PC-9 (cell line): ENCODE measurements at places on chromosomes 5 and 9.

- DNase-seq = no peak
Measured at GRCh38 chr5:77599679-77600078, 38.8 kb downstream of the OTP start.

DNA sequence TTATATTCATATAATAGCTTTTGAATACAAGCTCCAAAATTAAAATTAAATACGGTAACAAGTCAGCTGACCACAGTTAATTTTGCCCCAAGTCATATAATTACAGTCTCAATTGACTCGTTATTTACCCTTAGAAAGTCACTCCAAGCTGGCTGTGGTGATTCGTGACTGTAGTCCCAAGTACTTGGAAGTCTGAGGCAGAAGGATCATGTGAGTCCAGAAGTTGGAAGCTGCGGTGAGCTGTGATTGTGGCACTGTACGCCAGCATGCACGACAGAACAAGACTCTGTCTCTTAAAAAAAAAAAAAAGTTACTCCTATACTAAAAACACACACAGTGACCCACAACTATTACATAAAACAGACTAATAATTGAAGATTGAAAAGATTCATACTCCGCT is 31.6 kb upstream of the DTWD2 start:
- no peak for DNase-seq

GRCh38 chr9:70133253-70134208 is 89.9 kb downstream of the MAMDC2 start:
- DNase-seq = no peak

GRCh38 chr5:61313960-61314681 is 17.9 kb upstream of the ZSWIM6 start:
- peak; percentile 80 for DNase-seq

GRCh38 chr5:105868038-105868780 is 1802.5 kb downstream of the EFNA5 start:
- DNase-seq = no peak

- no peak for DNase-seq
Measured at GRCh38 chr9:128901379-128901778, 19.4 kb upstream of the PHYHD1 start.

DNA sequence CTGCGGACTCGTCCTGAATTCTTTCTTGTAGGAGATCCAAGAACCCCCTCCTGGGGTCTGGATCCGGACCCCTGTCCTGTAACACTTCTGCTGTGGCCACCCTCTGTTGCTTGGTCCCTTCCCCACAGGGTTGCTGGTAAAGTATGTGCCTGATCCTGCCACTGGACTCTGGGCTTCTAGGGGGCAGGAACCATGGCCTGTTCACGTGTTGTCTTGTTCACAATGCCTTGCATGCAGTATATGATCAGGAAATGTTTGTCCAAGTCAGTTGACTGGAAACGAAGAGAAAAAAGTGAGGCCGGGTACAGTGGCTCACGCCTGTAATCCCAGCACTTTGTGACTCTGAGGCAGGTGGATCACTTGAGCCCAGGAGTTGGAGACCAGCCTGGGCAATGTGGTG is 139.3 kb upstream of the ALDH1B1 start:
- DNase-seq = no peak

DNA sequence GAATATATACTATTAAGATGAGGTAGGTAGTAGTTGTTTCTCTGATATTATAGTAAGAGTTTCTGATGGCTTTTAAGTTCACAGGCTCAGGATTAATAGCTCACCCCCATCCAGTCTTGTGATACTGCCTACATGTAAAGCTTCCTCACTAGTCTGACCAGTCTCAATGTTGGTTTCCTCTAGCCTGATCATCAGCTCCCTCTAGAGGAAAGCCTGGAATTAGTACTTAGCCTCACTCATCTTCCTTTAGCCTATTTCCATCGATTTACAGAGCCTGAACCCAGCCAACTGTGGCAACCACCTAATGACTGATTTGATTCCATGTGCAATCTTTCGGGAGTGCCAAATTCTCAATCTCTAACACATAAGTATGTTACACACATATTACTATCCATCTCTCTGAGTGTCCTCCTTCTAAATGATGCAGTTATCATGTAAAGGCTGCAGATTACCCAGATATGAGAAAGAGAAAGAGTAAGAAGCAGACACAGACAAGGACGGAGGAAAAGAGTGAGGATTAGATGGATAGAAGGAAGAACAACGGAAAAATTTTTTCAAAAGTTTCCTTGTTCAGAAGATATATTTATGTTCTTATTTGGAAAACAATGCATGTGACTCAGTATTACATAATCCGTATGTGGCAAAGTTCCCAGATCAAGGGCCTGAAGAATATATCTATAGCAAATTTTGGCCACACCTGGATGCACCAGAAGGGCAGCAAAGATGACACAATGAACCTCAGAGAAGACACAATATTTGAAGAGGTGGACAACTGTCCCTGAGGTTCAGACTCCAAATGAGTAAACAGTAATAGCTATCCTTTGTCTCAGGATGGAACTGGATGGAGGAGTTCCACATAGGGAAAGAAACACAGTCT is 333.7 kb downstream of the ELAVL2 start:
- DNase-seq = peak; percentile 41

- no peak for DNase-seq
Measured at GRCh38 chr5:80860924-80861613, 99.1 kb upstream of the RASGRF2 start.

DNA sequence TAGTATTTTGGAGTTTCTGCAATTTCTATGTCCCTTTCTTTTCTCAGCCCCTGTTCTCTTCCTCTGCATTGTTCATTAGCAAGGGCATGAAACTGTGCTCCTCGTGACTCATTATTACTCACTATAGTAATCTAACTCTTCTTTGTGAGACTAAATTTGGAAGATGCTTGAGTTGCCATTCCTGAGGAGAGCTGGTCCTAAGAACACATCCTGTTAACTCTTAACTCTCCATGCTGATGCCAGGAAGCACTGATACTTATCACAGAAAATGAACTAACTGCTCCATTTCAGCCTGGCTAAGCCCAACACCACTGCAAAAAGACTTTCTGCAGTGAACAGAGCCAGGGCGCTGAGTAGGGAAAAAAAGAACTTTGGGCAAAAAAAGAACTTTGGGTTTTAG is 10.6 kb upstream of the CSNK1A1 start:
- peak; percentile 48 for DNase-seq

DNA sequence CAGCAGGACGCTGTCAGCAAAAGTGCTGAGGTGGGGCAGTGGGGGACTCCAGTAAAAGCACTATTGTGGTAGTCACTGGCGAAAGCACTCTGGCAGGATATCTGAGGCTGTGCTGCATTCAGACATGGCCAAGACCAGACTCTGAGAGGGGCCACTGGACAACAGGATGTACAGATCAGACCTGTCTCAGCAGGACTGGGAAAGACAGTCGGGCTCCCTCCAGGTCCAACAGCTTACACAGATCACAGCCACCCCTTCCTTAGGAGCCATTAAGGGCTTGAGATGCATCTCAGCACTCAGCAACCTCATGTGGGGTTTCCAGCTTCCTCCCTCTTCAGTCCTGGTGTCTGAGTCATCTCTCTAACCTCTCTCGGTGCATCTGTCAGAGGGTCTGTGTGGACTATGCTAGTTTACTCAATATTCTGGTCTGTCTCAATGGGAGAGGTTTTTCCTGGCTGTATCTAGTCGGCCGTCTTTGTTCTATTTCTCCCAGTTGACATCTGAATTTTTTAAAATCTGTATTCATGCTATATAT is 154.5 kb downstream of the CWC27 start:
- no peak for DNase-seq

- no peak for DNase-seq
Measured at GRCh38 chr5:88846434-88846833, 36.5 kb downstream of the MEF2C start.

GRCh38 chr5:154278908-154279307 is 88.4 kb downstream of the GALNT10 start:
- DNase-seq = no peak

DNA sequence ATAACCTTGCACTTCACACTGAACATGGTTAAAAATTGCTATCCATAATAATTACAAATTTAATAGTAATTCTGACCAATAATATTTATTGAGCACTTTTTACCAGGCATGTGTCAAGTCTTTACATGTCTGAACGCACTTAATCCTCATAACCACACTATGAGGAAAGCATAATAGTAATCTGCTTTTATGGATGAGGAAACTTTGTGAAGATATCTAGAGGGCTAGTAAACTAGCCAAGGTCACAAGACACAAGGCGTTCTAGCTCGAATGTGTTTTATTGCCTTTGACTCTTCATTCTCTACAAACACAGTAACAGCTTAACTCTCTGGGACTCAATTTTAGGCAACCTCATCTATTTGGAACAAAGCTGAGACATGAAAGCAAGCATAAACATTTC is 205.1 kb downstream of the ARHGEF28 start:
- no peak for DNase-seq

GRCh38 chr5:174773371-174773770 is 49.0 kb downstream of the MSX2 start:
- no peak for DNase-seq

GRCh38 chr5:81425569-81425968 is 31.6 kb upstream of the ACOT12 start:
- peak; percentile 55 for DNase-seq

DNA sequence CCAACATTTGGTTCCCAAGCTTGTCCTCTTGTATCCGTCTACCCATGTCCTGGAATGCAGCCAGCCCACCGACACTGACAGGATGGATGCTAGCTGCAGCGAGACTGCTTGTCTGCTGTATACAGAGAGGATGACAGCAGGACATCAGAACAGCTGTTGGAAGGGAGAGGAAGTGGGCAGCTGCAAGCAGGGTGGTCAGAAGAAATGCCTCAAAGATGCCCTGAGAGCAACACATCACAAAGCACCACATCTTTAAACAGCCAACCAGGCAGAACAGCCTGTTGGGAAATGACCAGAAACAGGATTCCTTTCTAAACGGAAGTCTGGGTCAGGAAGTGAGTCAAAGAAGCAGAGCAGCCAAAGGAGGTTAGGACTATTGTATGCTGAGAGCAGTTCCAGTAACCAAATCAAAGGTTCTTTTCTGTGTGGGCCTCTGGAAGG is 219.1 kb downstream of the NDUFS4 start:
- no peak for DNase-seq

- no peak for DNase-seq
Measured at GRCh38 chr9:95083086-95083768, 234.3 kb downstream of the FANCC start.

DNA sequence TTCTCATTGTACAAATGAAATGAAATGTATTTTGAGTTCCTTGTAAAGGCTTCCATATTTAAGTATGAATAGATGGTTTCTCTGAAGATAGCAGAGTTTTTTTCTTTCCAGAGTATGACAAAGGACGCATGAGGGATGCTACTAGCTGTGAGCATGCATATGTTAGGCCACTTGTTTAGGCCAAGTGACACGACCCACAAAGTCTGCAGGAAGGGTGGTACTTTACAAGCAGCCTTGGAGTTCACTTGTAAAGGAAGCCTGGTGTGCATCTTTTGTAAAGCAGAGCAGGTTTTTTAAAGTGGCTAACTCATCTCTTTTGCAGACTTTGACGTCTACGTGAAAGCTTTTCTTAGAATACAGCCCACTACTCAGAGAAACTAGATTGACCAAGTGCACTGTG is 300.4 kb upstream of the RFX3 start:
- no peak for DNase-seq

DNA sequence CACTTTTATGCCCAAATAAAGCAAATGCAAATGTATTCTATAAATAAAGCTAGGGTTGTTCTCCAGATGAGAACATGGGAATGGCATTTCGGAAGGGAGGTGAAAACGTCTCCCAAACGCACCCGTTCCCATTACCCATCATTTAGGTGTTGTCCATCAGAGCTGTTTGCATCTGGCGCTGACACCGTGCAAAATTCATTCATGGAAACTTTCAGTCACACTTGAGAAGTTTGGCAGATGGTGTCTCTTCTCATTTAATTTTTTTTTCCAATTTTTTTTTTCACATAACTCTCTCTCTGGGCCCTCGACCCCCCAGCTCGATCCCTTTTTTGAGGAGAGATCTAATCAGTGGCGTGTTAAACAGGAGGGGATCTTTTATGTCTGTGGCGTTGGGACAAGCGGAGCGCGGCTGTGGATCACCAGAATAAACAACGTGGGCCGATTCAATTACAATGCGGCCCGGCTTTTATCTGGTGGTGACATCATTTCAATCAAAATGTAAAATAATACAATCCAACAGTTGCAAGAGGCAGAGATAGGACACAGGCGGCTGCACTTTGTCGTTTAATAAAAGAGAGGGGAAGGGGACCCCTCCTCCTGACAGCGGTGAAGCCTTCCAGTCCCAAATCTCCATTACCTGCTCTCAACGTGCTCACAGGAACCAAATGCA is 246.1 kb upstream of the IRX4 start:
- no peak for DNase-seq

GRCh38 chr5:10502130-10502529 is 60.5 kb downstream of the ROPN1L start:
- no peak for DNase-seq

DNA sequence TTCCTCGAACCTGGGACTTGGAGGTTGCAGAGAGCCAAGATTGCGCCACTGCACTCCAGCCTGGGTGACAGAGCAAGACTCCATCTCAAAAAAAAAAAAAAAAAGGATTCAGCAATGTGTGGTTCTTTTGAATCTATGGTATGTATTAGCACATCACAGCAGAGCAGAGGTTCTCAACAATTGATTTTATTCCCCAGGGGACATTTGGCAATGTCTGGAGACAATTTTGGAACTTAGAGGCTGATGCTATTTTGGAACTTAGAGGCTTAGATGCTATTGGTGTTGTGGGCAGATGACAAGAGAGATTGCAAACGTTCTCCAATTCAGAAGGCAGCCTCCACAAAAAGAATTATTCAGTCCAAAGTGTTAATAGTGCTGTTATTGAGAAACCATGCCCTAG is 115.2 kb downstream of the TMC1 start:
- no peak for DNase-seq

DNA sequence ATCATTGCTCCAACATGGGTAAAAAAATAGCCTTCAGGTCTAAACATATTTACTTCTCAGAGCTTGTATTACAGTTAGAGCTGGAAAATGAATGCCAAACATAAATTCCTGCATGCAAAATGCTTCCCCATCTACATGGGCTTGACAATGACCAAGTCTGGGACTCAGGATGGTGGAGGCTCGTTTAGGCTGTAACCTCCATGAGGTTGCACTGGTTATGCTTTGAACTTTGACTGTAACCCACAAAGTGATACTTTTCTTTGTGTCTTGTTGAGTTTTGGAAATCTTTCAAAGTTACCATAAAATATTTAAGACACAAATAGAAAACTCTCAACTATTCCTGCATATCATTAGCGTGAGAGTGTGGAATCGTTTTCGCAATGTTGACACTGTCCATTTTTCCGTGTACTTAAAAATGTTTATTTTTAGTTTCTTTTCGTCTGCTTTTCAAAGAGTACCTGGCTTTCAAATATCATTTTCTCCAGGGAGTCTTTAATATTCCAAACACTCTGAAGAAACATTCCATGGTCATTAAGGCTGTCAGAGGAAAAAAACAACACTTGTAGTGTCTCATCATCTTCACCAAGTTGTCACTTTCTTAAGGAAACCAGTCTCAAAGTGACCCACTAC is 487.8 kb downstream of the ENC1 start:
- no peak for DNase-seq

- no peak for DNase-seq
Measured at GRCh38 chr5:169029037-169029436, 271.9 kb downstream of the SLIT3 start.
